ENCODE measurements at places on chromosomes 2 and 18. TPM values are rescaled to one million over a fixed set of nuclear protein-coding genes. Genes with fewer than 3 reads are reported as not detected.

Gene SKA1
- 42.0 TPM for total RNA-seq

Gene HRH4
- total RNA-seq = 0.16 TPM

Gene DSC2
- total RNA-seq = not detected

Gene MEIS1
- total RNA-seq = 7.4 TPM

Gene FBLN7
- not detected for total RNA-seq

Gene INPP5D
- total RNA-seq = not detected

Gene CD207
- total RNA-seq = not detected

Gene ANKRD30BL
- not detected for total RNA-seq

Gene ZNF396
- 0.10 TPM for total RNA-seq

Gene WNT10A
- not detected for total RNA-seq

Gene RPIA
- 9.5 TPM for total RNA-seq

Gene NCKAP1
- 287 TPM for total RNA-seq

Gene RDH14
- 34.6 TPM for total RNA-seq

Gene IL1F10
- total RNA-seq = not detected

Gene KCNE4
- total RNA-seq = 0.30 TPM

Gene SNED1
- total RNA-seq = 5.1 TPM

Gene TWIST2
- total RNA-seq = 66.9 TPM

Gene GPR155
- 23.3 TPM for total RNA-seq

Gene CD302
- total RNA-seq = 4.4 TPM

Gene TRIM43
- total RNA-seq = not detected

Gene TUBB6
- 503 TPM for total RNA-seq

Gene PROC
- not detected for total RNA-seq

Gene OSBPL6
- 3.3 TPM for total RNA-seq

Gene RAX
- not detected for total RNA-seq

Gene ADAM23
- 1.2 TPM for total RNA-seq

Gene ANKRD30B
- total RNA-seq = 0.67 TPM

Gene SLC4A5
- total RNA-seq = not detected

Measured in MG63 (cell line).